ENCODE measurements at places on chromosomes 2 and 18. TPM values are rescaled to one million over a fixed set of nuclear protein-coding genes. Genes with fewer than 3 reads are reported as not detected.

The PDCD1 gene
- 1.8 TPM for total RNA-seq

The ABCG8 gene
- not detected for total RNA-seq

The HMSD gene
- total RNA-seq = 2.1 TPM

The DUSP2 gene
- 4.4 TPM for total RNA-seq

The ARHGEF33 gene
- 1.3 TPM for total RNA-seq

The POMC gene
- total RNA-seq = 3.3 TPM

The GKN1 gene
- total RNA-seq = not detected

GRCh38 chr2:41199334-41199733 lies 747.4 kb upstream of the SLC8A1 start:
- no peak for DNase-seq

- DNase-seq = no peak
Measured at GRCh38 chr2:218540015-218540414, 28.1 kb downstream of the USP37 start.

DNA sequence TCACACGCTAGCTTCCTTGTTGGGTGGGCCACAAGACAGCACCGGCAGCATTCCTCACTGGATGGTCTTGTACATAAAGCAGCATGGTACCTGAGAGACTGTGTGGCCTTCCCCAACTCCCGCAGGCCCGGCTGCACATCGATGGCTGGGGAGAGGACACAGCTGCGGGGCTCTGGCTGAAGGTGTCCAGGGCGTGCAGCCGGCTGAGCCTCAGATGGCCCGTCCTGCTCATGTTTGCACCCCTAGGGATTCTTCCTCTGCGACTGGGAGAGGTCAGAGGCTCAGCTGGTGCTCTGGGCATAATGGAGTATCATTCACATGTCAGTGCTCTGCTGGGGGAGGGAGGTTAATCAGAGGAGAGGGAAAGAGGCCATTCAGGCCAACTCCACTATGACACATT lies 207.9 kb downstream of the SEPTIN10 start:
- no peak for DNase-seq

DNA sequence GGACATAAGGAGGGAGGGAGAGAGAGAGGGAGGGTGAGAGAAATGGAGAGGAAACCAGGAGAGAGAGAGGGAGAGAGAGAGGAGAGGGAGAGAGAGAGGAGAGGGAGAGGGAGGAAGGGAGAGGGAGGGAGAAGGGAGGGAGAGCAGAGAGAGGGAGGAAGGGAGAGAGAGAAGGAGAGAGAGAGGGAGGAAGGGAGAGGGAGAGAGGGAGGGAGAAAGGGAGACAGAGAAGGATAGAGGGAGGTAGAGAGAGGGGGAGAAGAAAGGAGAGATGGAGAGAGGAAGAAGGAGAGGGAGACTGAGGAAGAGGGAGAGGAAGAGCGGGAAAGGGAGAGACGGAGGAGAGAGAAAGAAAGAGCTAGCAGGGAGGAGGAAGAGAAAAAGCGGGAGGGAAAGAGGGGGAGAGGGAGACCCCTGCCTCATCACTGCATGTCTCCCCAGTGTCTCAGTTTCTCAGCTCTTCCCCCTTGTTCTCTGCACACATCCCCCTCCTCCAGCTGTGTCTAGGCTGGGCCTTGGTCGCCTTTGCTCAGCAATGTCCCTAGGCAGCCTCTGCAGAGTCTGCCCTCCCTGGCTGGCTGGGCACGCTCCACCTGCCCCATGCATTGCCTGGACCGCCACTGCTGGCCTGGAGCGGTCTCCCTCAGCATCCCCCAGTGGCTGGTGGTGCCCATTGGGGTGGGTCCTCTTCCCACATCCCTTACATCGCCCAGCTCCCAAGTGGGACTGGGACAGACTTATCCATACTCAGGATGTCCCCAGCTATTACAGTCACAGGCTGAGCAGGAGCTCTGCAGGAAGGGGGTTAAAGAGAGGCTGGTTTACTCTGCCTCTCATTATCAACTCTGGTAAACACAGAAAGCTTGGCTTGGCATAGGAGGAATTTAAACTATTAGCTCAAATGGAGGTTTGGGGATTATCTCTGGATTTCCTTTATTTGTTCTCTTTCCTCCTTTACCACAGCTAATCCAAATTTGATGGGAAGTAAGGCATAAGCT lies 85.7 kb upstream of the APCDD1 start:
- no peak for DNase-seq

GRCh38 chr2:100980046-100980445 lies 22.0 kb upstream of the RPL31 start:
- DNase-seq = peak; percentile 18

GRCh38 chr2:230814616-230815015 lies 50.1 kb upstream of the ITM2C start:
- DNase-seq = no peak

DNA sequence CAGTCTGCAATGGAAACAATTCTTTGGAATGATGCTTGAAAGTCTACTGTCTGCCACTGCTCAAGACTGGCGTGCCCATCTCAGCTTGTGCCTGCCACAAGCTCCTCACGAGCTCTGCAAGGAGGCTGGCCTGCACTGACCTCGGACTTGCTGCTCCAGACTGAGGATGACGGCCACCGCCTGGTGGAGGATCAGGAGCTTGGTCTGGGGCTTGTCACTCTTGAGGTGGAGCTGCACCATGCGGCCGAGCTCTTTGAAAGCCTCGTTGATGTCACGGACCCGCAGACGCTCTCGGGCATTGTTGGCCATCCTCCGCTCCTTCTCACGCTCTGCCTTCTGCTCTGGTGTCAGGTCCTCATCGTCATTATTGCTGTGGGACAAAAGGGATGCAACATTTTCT lies 269.4 kb upstream of the CCDC68 start:
- DNase-seq = peak; percentile 61

DNA sequence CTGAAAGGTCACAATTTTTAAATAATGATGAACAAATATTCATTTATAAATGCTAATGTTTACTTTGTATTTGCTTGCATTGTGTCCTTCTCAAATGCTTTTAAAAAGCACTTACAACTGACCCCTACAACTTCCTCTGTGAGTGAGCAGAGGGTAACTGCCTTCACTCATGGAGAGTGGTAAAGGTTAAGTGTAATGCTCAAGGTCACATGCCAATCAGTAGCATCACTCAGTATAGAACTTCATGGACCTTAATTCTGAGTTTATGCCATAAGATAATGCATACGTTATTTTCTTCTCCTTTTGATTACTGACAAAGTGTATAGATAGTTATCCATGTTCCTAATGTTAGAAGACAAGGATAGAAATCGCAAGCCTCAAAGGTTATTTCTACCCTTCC lies 91.8 kb upstream of the SERTAD2 start:
- no peak for DNase-seq

- DNase-seq = no peak
Measured at GRCh38 chr2:64817453-64817852, 163.7 kb upstream of the SERTAD2 start.

DNA sequence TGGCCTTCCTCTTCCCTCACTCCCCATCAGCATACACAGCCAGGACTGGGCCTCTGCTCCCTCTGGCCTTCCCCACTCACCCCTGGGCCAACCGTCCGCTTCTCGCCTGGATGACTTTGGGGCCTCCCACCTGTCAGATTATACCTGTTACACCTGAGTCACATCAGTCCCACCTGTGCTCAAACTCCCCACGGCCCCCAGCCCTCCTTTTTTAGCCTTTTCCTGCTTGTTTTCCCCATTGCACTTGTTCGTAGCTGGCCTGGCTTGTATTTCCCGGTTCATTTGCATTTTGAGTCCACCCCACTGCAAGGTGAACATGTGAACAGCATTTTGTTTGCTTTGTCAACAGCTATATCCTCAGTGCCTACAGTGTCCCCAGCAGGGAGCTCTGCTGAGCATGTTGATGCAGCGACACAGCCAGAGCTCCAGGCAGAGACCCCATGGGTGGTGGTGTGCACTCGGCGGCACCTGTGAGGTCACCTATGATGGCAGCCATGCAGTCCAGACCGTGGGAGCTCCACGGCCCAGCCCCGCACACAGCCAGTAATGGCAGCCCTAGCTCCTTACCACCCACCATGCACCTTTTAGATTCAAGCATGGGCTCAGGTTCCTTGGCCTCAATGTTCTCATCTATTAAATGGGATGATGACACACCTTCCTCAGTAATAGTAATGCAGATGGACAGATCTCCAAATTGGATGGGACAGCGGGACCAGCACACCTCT lies 276.4 kb upstream of the HS6ST1 start:
- DNase-seq = peak; percentile 26

DNA sequence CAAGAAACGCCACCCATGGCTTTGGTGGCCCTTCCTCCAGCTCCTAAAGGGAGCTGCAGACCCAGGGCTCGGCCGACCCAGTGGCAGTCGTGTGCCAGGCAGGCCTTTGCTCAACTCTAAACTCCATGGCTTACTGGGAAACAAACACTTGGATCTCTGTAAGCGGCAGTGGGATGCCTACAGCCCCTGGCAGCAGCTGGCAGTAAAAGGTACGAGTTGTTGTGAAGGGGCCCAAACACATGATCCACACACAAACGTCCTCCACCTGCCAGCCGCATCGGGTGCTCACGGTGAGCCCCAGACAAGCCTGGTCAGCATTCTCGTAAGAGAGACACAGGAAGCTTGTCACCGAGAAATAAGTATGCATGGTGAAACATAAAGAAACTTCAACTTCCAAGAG lies 214.9 kb downstream of the MGAT5 start:
- DNase-seq = no peak

DNA sequence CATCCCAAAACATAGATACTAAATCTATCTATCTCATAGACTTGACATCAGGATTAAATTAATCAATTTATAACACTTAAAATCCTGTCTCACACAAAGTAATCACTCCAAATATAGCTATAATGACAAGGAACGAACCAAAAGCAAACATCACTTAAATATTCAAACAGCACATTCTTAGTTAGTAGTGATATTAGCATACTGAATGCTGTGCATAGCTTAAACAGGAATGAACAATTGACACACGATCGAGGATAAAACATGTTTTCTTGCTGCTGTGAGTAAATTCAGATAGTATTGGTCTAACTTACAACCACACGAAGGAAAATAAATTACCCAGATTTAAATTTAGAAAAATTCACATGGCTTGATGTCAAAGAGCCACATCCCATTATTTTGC lies 58.9 kb upstream of the SNTG2 start:
- no peak for DNase-seq
